Psoas muscle (tissue), 8 donors: ENCODE measurements at places on chromosomes 1 and 21. TPM values are rescaled to one million over a fixed set of nuclear protein-coding genes. Genes with fewer than 3 reads are reported as not detected.

DNA sequence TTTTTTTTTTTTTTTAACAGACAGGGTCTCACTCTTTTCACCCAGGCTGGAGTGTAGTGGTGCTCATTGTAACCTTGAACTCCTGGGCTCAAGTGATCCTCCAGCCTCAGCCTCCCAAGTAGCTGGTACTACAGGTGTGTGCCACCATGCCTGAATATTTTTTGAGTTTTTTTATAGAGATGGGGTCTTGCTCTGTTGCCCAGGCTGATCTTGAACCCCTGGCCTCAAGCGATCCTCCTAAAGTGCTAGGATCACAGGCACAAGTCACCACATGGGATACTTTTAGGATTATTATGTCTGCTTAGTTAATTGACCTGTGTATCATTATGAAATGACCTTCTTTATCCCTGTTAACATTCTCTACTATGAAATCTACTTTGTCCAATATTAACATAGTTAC lies 38.0 kb downstream of the RASSF5 start:
- no peak for DNase-seq

- DNase-seq: no peak
Observed at GRCh38 chr1:217896490-217896889, 265.3 kb downstream of the SPATA17 start.

DNA sequence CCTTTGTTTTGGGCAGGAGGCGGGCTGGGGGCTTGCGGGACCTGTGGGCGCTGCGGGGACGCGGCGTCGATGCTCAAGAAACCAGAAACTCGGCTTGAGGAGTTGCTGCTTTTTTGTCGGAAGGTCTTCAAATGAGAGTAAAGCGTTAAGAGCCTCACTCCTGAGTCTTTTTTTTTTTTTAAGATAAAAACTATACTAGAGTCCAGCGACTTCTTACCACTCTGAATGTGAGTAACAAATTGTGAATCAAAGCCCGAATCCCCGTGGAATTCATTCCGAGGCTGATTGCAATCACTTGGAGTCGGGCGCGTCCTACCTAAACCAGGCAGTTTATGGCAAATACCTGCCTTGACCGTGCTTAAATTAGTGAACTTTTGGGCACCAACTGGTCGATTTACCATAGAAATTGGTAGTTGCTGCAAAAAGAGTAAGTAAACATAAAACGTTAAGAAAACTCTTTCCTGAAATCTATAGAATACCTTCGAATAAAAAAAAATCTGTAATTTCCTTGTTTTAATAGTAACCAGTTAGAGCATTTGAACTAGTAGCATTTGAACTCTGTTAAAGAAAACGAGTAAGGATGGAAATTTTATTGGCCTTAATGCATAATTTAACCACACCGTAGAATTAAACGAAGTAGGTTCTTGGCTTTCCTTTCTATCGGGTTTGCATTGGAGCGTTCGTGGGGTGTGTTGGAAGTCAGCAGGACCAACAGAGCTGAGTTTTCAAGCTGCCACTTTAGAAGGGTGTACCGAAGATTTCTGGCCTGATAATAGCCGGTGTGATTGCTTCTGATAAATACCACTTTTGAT lies 769 bp downstream of the GPSM2 start:
- DNase-seq: no peak

Gene RWDD3
- polyA plus RNA-seq: 8.5 TPM

DNA sequence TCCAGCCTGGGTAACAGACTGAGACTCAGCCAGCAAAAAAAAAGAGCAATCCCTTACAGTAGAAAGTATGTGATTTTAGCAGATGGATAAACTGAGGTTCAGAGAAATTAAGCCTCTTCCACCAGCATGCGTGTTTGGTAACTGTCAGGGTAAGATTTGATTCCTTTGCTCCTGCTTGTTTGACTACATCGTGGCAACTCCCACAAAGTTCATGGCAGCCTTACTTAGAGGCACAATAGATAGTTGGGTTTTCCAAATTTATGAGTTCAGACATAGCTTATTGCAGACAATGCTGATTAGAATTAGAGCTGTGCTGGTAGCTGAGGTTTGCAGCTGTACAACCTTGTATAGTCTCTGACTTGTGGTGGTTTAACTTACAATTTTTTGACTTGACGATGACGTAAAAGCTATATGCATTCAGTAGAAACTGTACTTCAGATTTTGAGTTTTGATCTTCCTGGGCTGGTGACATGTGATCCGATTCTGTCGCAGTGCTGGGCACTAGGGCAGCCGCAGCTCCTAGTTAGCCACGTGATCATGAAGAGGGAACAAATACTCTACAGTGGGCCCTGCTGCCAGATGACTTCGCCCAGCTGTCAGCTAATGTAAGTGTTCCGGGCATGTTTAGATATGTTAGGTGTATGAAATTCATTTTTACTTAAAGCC lies 167.8 kb downstream of the DHRS3 start:
- peak; percentile 66 for DNase-seq

DNA sequence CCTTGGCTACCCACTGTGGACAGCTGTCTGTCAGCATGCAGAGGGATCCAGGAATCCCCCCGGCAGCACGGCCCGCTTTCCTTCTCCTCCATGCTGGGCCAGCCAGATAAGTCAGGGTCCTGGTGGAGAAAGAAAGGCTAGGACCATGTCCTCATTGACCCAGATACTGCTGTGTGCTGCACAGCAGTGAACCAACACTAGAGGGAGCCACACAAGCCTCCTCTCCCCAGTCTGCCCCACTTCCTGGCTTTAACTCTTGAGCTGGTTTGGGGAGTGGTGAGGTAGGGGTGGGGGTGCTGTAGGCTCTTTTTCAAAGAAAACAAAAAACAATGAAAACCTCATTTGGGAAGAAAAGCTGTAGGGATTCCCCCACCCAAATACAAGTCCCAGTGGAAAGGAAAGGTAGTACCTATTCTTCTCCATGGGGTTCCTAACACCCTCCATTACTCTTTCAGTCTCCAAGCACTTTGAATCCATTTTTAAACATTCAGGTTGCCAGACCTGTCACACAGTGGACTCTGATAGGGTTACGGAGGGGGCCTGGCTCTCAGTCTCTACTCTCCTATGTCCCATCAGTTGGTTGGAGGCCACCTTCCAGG lies 84.9 kb upstream of the CD1D start:
- no peak for DNase-seq

DNA sequence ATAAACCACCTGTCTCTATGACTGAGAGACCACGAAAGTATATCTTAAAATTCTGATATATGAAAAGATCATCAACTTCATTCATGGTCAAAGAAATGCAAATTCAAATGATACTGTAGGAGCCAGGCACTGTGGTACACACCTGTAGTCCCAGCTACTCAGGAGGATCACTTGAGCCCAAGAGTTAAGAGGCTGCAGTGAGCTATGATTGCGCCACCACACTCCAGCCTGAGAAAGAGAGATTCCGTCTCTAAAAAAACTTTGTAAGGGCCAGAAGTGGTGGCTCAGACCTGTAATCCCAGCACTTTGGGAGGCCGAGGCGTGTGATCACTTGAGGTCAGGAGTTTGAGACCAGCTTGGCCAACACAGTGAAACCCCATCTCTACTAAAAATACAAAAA lies 17.0 kb downstream of the RERE start:
- DNase-seq: no peak

Gene UBE4B
- polyA plus RNA-seq: 28.8 TPM

- DNase-seq: no peak
Observed at GRCh38 chr1:200400556-200400955, 9.3 kb downstream of the ZNF281 start.

Gene BRDT
- polyA plus RNA-seq: not detected

GRCh38 chr1:58683519-58683918 lies 16.3 kb downstream of the MYSM1 start:
- DNase-seq: no peak

DNA sequence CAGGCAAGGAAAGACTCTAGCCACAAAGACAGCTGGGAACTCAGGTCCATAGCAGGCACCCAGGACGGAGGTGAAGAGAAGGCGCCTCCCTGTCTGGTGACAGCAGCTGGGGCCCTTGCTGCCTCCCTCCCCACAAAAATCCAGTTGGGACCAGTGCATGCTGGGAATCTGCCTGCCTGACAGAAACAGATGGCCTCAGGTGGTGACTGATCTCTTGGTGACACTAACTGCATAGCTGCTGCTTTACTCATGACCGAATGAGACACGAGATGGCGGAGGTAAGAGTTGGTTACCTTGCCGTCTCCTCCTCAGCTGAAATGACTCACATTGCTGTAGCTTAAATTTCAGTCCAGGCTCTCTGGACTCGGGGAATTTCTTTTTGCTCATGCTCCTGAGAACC lies 130.3 kb downstream of the FGGY start:
- DNase-seq: peak; percentile 90
